ENCODE measurements at places on chromosomes 3 and 15. TPM values are rescaled to one million over a fixed set of nuclear protein-coding genes. Genes with fewer than 3 reads are reported as not detected.
A peak's percentile ranks its signal among the peaks of the same experiment; 100 is the strongest.

- peak; percentile 28 for DNase-seq
Observed at GRCh38 chr15:33236841-33237509, 42.5 kb upstream of the FMN1 start.

DNA sequence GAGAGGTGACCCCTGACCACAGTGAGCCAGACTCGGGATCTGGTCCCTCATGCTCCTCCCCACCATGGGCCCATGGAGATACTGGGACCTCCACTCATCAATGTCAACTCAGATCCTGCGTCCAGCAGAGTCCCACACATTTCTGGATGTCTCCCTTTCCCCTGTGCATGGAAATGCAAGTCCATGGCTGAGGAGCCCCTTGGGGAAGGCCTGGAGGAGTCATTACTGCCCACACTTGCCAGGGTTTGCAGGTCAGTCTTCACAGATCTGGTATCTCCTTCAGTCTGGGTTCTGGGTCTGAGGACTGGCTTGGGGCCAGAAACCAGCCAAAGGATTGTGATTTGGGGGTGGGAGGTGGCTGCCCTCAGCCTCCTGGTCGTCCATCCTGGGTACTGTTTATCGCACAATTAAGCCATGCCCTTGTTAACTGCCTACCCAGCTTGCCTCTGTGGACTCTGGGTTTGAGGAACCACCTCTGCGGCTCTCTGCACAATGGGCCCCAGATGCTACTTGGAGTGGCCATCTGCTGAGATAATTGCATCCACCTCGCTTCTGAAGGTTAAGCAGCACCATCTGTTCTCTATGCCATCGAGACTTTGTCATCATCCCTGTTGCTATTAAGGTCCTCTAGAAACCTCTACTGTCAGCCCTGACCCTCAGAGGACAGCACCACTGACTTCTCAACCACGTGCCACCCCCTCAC lies 49.9 kb upstream of the KLF13 start:
- DNase-seq: no peak

DNA sequence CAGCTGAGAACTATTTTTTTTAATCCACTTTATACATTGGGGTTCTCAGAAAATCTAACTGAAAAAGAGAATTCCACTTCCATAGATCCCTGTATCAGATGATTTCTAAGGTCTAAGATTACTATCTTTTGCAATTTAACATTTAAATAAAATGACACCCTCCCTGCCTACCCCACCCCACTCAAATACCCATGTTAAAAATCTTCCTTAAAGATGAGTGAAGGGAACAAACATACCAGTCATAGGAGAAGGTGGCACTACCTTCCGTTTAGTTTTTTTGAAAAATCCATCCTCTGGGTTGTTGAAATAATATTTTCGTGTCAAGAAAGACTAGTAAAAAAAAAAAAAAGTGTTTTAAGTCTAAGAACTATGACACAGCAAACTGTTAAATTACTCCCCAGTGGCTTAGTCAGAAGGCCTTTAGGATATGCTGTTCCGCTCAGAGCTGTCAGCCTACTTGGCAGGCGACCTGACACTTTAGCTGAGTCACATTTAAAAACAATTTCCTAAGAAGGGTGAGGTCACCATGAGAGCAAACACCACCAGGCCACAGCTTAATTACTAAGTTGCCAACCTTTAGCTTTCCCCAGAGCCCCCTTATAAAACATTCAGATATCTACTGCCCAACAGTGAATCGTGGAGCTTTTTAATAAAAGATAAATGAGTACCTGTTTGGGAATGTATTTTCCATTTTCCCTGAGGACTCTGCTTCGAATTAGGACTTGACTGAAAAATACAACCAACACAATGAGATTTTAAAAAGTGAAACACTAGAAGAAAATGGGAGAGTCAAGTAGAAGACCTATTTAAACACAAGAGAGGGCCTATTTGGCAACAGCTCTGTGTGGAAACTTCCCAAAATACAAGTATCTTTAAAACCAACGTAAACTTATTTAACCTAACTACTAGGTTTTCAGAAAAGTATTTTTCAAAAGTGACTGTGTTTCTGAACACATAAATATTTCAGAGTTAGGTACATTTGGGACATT lies 9.6 kb downstream of the EMC3 start:
- DNase-seq: peak; percentile 95

- DNase-seq: peak; percentile 78
Observed at GRCh38 chr3:141979050-141979671, 102.7 kb downstream of the ATP1B3 start.

- DNase-seq: no peak
Observed at GRCh38 chr3:53577506-53577905, 83.1 kb downstream of the CACNA1D start.

- no peak for DNase-seq
Observed at GRCh38 chr3:77967621-77968020, 927.7 kb downstream of the ROBO2 start.

DNA sequence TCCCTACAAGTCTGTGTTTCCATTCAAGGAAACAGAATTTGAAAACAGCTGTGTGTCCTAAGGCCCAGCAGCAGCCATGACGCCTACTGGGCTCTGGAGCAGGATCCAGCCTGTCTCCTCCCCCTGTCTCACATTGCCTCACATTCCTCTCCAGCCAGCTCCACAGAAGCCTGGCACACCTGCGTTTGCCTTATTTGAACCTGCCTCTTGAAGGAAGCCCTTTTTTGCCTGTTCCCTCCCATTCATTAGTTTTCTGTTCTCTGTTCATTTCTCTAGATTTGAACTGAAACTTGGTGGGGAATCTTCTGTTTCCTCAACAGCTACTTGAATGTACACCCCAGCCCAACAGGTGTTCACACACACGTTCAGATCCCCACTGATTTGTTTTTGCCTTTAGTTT lies 890.5 kb downstream of the TUSC7 start:
- no peak for DNase-seq

GRCh38 chr3:129976286-129976685 lies 1.8 kb downstream of the TRH start:
- no peak for DNase-seq

DNA sequence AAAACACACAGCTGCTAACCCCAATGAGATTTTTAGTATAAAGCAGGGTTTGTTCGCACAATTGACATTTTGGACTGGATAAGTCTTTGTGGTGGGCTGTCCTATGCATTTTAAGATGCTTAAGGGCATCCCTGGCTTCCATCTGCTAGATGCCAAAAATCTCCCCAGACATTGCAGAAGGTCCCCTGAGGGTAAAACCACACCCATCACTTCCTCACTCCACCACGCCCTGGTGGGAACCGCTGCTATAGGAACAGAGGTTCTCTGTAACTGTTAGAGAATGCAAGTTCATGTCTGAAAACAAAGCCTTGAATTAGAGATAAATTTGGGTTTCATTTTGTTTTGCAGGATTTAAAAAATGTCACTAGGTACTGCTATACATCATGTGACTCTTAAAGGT lies 67.7 kb downstream of the ARHGEF26 start:
- no peak for DNase-seq

- DNase-seq: no peak
Observed at GRCh38 chr3:130411320-130411719, 65.8 kb downstream of the COL6A5 start.

GRCh38 chr15:74519311-74519710 lies 21.7 kb upstream of the ARID3B start:
- no peak for DNase-seq

DNA sequence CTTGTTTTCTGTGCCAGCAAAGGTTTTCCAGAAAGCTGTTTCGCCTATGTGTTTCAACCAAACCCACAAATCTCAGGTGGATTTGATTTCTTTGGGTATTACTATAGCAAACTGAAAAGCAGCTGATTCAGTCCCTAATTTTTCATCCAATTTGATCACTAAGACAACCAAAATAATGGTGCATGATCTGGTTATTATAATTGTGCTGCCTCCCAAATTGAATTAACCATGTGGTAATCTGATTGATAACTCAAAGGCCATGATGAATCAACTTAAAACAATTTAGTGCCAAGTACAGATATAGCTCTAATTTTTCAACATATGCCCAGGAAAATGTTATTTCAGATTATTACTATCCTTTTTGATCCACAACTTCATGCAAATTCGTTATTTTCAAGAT lies 30.6 kb downstream of the PRTG start:
- no peak for DNase-seq

- DNase-seq: no peak
Observed at GRCh38 chr15:69158843-69159240, 1.6 kb upstream of the GLCE start.

- no peak for DNase-seq
Observed at GRCh38 chr3:152717252-152717651, 117.7 kb upstream of the P2RY1 start.

GRCh38 chr15:77630056-77630455 lies 2.7 kb downstream of the LINGO1 start:
- DNase-seq: no peak

- DNase-seq: peak; percentile 22
Observed at GRCh38 chr3:195873281-195873887, 35.0 kb downstream of the TNK2 start.

The ATP10A gene
- 0.62 TPM for total RNA-seq

The FBXO40 gene
- total RNA-seq: 0.83 TPM

The BSN gene
- 0.45 TPM for total RNA-seq

The CYP19A1 gene
- 1.3 TPM for total RNA-seq

The SPESP1 gene
- 13.8 TPM for total RNA-seq

The NME9 gene
- total RNA-seq: not detected

The CHRNA7 gene
- total RNA-seq: 0.16 TPM

The FILIP1L gene
- total RNA-seq: 10.8 TPM

The CKMT1A gene
- not detected for total RNA-seq

The CCR9 gene
- total RNA-seq: not detected

The COL6A5 gene
- not detected for total RNA-seq

The COL7A1 gene
- 11.1 TPM for total RNA-seq

The FBXL22 gene
- 39.5 TPM for total RNA-seq

The TMEM45A gene
- 16.9 TPM for total RNA-seq
